ENCODE measurements at places on chromosomes 16 and 17.

GRCh38 chr17:1331708-1332107 lies 52.2 kb downstream of the TRARG1 start:
- no peak overlapping the region for H3K4me3 ChIP-seq
- H3K27ac ChIP-seq = no peak overlapping the region
- peak; percentile 40 for DNase-seq
- no peaks in the 10 kb centered on the region for H3K27me3 ChIP-seq
- no peaks in the 10 kb centered on the region for H3K36me3 ChIP-seq

DNA sequence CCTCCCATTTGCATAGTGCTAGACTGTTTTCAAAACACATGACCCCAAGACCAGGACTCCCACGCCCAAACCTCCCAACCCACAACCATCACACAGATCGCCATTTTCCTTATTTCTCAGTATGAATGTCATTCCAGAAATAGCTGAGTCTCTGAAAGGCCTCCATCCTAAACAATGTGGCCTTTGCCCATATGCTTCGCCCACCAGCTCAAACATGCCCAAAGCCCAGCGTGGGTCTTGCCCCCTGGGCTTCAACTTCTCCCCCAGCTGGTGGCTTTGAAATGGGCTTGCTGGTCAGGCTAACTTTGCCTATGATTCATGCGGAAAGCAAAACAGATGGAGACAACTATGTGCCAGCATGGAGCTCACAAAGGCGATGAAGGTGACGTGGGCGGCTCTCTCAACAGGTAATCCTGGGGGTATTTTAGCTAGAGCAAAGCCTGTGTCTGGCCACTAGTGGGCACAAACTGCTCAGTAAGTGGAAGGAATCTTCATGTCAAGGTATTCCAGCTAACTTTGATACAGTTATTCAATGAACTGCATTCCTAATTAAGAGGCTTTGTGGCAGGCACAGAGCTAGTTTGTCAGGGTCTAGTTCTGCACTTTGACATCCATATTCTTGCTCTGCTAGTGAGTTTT lies 17.1 kb downstream of the PMP22 start:
- DNase-seq = no peak
- H3K36me3 ChIP-seq = no peaks in the 10 kb centered on the region
- H3K4me1 ChIP-seq = peaks cover 3% of the 10 kb centered on the region
- no peak overlapping the region for H3K4me3 ChIP-seq

DNA sequence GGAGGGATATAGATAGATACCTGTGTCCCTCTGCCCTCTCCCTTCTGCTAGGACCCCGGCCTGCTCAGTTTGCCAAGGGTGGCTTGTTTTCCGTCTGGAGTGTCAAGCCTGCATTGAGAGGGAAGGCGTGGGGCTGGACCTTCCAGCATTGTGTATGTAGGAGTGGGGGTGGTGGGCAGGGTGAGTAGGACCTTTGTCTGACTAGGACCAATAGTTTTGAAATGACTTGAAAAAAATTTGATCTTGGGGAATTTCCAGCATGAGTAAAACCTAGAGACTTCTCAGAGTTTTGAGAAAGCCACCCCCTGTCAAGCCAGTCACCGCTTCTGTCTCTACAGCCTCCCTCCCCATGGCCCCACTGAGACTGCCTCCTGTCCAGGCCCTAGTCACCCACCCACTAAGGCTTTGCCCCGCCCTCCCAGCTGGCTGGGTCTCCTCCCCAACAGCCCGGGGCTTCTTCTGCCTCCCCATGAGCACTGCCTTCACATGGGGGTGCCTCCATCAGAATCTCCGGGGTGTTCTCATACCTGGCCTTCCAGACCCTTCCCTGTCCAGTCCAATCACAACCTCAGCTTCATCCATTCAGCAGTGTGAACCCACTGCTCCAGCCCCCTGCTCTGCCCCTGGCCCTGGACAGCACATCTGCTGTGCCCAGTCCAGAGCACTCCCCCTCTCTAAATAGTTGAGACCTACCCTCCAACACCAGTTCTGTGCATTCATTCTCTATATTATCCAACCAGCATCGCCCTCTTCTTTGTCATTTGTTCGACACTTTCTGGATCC lies 207.0 kb downstream of the MSI2 start:
- H3K36me3 ChIP-seq = peaks cover 5% of the 10 kb centered on the region
- DNase-seq = peak; percentile 95
- H3K4me1 ChIP-seq = peaks cover 68% of the 10 kb centered on the region
- peak overlapping the region; percentile 57 for H3K4me3 ChIP-seq
- no peaks in the 10 kb centered on the region for H3K27me3 ChIP-seq

DNA sequence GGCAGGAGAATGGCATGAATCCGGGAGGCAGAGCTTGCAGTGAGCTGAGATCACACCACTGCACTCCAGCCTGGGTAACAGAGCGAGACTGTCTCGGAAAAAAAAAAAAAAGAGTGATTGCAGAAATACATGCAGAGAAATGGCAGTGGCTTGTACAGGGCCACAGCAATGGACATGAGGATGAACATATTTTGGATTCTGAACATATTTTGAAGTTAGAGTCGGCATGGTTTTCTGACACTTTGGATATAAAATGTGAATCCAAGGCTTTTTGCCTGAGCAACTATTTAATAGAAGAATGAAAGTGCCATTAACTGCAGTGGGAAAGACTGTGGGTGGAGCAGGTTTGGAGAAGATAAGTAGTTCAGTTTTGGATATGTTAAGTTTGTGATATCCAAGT lies 35.8 kb downstream of the CPD start:
- no peak overlapping the region for H3K27ac ChIP-seq
- no peak overlapping the region for H3K4me3 ChIP-seq
- H3K4me1 ChIP-seq = peaks cover 24% of the 10 kb centered on the region
- H3K36me3 ChIP-seq = peaks cover 7% of the 10 kb centered on the region
- H3K27me3 ChIP-seq = no peaks in the 10 kb centered on the region

DNA sequence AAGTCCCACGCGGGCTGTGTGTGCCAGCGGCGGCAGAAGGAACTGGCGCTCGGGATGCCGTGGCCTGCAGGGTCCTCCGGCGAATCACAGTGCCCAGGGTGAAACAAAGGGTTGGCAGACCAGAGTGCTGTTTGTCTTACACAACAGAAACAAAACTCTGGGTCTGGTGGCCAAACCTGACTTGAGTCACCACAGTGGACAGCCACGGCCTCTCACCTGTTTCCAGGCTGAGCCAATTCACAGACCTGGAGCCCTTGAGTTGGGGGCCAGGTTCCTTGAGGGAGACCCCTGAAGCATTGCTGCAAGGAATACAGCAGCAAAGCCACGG lies 2.1 kb upstream of the CHMP6 start:
- H3K36me3 ChIP-seq = no peaks in the 10 kb centered on the region
- no peak overlapping the region for H3K4me3 ChIP-seq
- peaks cover 20% of the 10 kb centered on the region for H3K4me1 ChIP-seq
- DNase-seq = no peak
- no peaks in the 10 kb centered on the region for H3K27me3 ChIP-seq

DNA sequence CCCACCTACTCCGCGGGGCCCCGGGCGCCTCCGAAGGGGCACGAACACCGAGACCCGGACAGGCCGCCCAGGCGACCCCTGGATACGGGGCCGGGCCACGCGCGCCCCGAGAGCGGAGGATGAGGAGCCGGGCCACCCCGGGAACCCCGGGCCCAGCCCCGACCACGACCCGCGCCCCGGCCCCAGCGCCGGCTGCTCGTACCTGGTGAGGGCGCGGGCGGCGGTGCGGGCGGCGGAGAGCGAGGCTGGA lies 192 bp downstream of the FASN start:
- no peak for DNase-seq
- peaks cover 12% of the 10 kb centered on the region for H3K4me1 ChIP-seq
- H3K4me3 ChIP-seq = peak overlapping the region; percentile 71
- H3K36me3 ChIP-seq = peaks cover 9% of the 10 kb centered on the region
- no peaks in the 10 kb centered on the region for H3K27me3 ChIP-seq
- H3K27ac ChIP-seq = peak overlapping the region; percentile 42

Data from activated CD4-positive, alpha-beta memory T cell treated with anti-CD3 and anti-CD28 coated beads for 36 hours (primary cell).